Activated CD4-positive, alpha-beta memory T cell treated with anti-CD3 and anti-CD28 coated beads, Interleukin-2, amount 10 ng/mL, durations not matched to agents 7 days and 5 days (primary cell): ENCODE measurements at places on chromosomes 16 and 17. TPM values are rescaled to one million over a fixed set of nuclear protein-coding genes. Genes with fewer than 3 reads are reported as not detected.

- H3K27ac ChIP-seq = no peak overlapping the region
- DNase-seq = no peak
- no peaks in the 10 kb centered on the region for H3K27me3 ChIP-seq
Measured at GRCh38 chr17:77174928-77175661, 34.3 kb downstream of the SEC14L1 start.

- peak overlapping the region; percentile 15 for H3K4me3 ChIP-seq
- H3K27ac ChIP-seq = peak overlapping the region; percentile 72
- no peak for DNase-seq
Measured at GRCh38 chr17:40533896-40534295, 31.4 kb downstream of the CCR7 start.

- no peak overlapping the region for H3K27ac ChIP-seq
- H3K36me3 ChIP-seq = no peaks in the 10 kb centered on the region
- DNase-seq = no peak
Measured at GRCh38 chr16:7614021-7614795, 281.6 kb downstream of the RBFOX1 start.

GRCh38 chr17:3845621-3846436 lies at the start of gene NCBP3:
Gene NCBP3, minus strand, starts transcription at chr17:3846246. Its CDS starts 23 bp downstream, at chr17:3846223.
- peak; percentile 92 for DNase-seq
- H3K4me1 ChIP-seq = peaks cover 25% of the 10 kb centered on the region
- peak within 1 kb of the TSS; percentile 88 for H3K27ac ChIP-seq
- H3K27me3 ChIP-seq = peaks cover 9% of the 10 kb centered on the region
- peak within 1 kb of the TSS; percentile 95 for H3K4me3 ChIP-seq
- H3K36me3 ChIP-seq = peaks cover 32% of the 10 kb centered on the region

- H3K27ac ChIP-seq = no peak overlapping the region
- peaks cover 21% of the 10 kb centered on the region for H3K27me3 ChIP-seq
- no peak for DNase-seq
- no peak overlapping the region for H3K4me3 ChIP-seq
Measured at GRCh38 chr17:34892461-34893249, 68.6 kb downstream of the CCT6B start.

DNA sequence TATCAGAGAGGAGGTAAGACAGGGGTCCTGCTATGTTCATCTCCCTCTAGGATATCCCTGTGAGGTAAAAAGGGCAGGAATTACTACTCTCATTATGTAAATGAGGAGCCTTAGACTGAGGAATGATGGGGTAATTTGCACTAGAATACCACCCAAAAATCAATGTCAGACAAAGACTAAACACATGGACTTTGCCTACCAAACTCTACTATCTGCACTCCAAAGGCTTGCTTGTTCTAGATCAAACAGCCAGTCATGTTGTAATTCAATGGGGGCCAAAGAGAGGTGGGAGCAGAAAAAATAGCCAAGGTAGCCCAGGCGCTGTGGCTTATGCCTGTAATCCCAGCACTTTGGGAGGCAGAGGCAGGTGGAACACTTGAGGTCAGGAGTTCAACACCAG lies 120.7 kb downstream of the LYRM1 start:
- no peak for DNase-seq
- no peak overlapping the region for H3K4me3 ChIP-seq
- H3K27me3 ChIP-seq = peaks cover 10% of the 10 kb centered on the region
- peaks cover 14% of the 10 kb centered on the region for H3K4me1 ChIP-seq
- no peaks in the 10 kb centered on the region for H3K36me3 ChIP-seq

GRCh38 chr17:49755663-49756283 lies 8.2 kb downstream of the FAM117A start:
- DNase-seq = no peak
- peaks cover 72% of the 10 kb centered on the region for H3K4me1 ChIP-seq
- H3K27ac ChIP-seq = peak overlapping the region; percentile 12
- no peak overlapping the region for H3K4me3 ChIP-seq
- no peaks in the 10 kb centered on the region for H3K27me3 ChIP-seq

DNA sequence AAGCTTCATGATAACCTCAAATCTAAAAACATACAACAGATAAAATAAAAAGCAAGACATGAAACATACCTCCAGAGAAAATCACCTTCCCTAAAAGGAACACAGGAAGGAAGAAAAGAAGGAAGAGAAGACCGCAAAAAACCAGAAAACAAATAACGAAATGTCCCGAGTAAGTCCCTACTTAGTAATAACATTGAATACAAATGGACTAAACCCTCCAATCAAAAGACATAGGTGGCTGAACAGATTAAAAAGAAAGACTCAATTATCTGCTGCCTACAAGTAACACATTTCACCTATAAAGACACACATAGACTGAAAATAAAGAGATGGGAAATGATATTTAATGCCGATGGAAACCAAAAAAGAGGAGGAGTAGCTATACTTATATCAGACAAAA lies 6.2 kb downstream of the FBXO39 start:
- no peak for DNase-seq
- H3K27me3 ChIP-seq = peaks cover 49% of the 10 kb centered on the region
- no peak overlapping the region for H3K4me3 ChIP-seq
- no peak overlapping the region for H3K27ac ChIP-seq
- H3K36me3 ChIP-seq = peaks cover 3% of the 10 kb centered on the region

GRCh38 chr17:73292031-73292531 lies 19.7 kb downstream of the CDC42EP4 start:
- H3K27ac ChIP-seq = no peak overlapping the region

- peaks cover 10% of the 10 kb centered on the region for H3K36me3 ChIP-seq
- H3K4me3 ChIP-seq = no peak overlapping the region
- peaks cover 27% of the 10 kb centered on the region for H3K4me1 ChIP-seq
- DNase-seq = no peak
- H3K27me3 ChIP-seq = peaks cover 5% of the 10 kb centered on the region
Measured at GRCh38 chr17:17789828-17790636, 46.8 kb downstream of the SREBF1 start.

- peaks cover 10% of the 10 kb centered on the region for H3K36me3 ChIP-seq
- no peaks in the 10 kb centered on the region for H3K27me3 ChIP-seq
- H3K4me1 ChIP-seq = peaks cover 49% of the 10 kb centered on the region
- DNase-seq = no peak
- H3K4me3 ChIP-seq = no peak overlapping the region
Measured at GRCh38 chr16:17276010-17276530, 194.7 kb downstream of the XYLT1 start.

GRCh38 chr16:58028541-58029070 lies 3.1 kb downstream of the MMP15 start:
- peaks cover 23% of the 10 kb centered on the region for H3K27me3 ChIP-seq
- H3K4me3 ChIP-seq = no peak overlapping the region

- H3K27ac ChIP-seq = no peak overlapping the region
- H3K4me3 ChIP-seq = peak overlapping the region; percentile 75
- no peaks in the 10 kb centered on the region for H3K36me3 ChIP-seq
Measured at GRCh38 chr17:79778504-79779083, 646 bp downstream of the CBX2 start.

DNA sequence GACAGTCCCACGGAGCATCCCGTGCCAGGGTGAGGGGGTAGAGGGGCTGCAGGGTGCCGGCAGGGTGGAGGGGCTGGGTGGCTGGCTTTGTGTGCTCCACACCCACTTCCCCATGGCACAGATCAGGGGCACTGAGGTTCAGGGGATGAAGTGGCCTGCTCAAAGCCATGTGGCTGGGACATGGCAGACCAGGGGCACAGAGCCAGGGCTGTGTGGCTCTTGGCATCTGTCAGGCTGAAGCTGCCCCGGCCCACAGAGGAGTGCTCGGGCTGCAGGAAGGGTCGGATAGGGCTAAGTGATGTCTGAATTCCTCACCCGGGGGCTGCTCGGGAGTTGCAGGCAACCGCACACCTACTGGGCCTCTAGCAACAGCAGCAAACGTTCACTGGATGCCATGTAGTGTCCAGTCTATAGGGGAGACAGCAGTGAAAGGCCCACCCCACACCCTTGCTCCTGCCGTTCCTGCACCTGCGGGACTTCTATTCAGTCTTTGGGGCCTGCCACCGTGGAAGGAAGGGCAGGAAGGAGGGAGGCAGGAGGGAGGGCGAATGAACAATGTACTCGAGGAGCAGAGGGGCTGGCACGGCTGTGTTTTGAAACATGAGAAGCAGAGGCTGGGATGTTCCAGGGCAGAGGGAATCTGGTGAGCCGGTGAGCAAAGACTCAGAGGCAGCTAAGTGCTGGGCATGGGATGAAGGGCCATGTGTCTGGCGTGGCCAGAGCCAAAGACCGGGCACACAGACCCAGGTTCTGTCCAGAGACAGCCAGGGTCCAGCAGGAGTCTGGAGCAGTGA lies 15.1 kb downstream of the SLC5A10 start:
- H3K36me3 ChIP-seq = no peaks in the 10 kb centered on the region
- H3K27me3 ChIP-seq = no peaks in the 10 kb centered on the region
- H3K4me3 ChIP-seq = no peak overlapping the region
- peaks cover 7% of the 10 kb centered on the region for H3K4me1 ChIP-seq
- no peak overlapping the region for H3K27ac ChIP-seq

- peaks cover 33% of the 10 kb centered on the region for H3K4me1 ChIP-seq
- H3K27ac ChIP-seq = no peak overlapping the region
- H3K36me3 ChIP-seq = no peaks in the 10 kb centered on the region
- peaks cover 21% of the 10 kb centered on the region for H3K27me3 ChIP-seq
- DNase-seq = no peak
Measured at GRCh38 chr17:34370997-34371395, 8.0 kb upstream of the CCL1 start.

DNA sequence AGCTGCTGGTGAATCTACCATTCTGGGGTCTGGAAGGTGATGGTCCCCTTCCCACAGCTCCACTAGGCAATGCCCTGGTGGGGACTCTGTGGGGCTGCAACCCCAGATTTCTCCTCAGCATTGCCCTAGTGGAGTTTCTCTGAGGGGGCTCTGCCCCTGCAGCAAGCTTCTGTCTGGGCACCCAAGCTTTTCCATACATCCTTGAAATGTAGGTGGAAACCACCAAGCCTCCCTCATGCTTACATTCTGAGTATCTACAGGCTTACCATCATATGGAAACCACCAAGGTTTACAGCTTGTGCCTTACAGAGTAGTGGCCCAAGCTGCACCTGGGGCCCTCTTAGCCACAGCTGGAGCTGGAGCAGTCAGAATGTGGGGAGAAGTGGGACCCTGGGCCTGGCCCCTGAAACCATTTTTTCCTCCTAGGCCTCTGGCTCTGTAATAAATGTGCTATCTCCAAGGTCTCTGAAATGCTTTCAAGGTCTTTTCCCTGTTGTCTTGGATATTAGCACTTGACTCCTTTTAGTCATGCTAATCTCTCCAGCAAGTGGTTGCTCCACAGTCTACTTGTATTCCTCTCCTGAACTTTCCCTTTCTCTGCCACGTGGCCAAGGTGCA lies 19.6 kb upstream of the DLX3 start:
- H3K27ac ChIP-seq = no peak overlapping the region
- H3K36me3 ChIP-seq = no peaks in the 10 kb centered on the region
- no peak for DNase-seq
- peaks cover 21% of the 10 kb centered on the region for H3K27me3 ChIP-seq

DNA sequence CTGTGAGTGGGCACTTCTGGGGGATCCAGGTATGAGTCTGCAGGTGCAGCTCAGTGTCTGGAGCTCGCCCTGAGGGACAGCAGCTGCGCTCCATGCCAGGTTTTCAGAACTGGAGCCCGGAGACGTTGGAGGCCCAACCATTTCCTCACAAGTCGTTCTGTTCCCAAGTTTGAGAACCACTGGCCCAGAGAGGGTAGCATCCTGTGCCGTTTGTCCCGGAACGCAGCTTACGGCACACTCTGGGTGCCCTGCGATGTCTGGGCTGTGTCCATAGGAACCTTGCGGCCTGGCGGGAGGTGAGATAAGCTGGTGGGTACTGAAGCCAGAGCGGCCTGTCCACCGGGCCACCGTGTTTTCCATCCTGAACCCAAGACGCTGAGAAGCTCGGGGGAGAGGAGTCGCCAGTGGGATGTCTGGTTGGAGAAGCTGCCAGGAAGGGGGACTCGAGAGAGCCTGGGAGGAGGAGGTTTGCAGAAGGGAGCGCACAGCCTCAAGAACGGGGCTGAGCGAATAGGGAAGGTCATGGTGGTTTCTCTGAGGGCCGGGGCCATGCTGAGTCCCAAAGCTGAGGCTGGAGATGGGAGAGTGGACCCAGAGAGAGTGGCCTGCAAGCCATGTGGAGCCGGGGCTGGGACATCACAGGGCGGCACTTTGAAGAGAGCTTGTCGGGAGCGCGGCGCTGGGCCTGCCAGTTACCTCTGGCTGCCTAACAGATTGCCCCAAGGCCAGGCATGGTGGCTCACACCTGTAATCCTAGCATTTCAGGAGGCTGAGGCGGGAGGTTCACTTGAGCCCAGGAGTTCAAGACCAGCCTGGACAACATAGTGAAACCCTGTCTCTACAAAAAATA lies 211.0 kb upstream of the GSE1 start:
- H3K27ac ChIP-seq = no peak overlapping the region
- no peaks in the 10 kb centered on the region for H3K36me3 ChIP-seq
- no peaks in the 10 kb centered on the region for H3K4me1 ChIP-seq
- no peak overlapping the region for H3K4me3 ChIP-seq

GRCh38 chr16:12500771-12501170 lies 302.9 kb downstream of the CPPED1 start:
- H3K27ac ChIP-seq = no peak overlapping the region
- peak; percentile 29 for DNase-seq
- no peaks in the 10 kb centered on the region for H3K27me3 ChIP-seq
- no peak overlapping the region for H3K4me3 ChIP-seq
- H3K36me3 ChIP-seq = no peaks in the 10 kb centered on the region

- peaks cover 21% of the 10 kb centered on the region for H3K36me3 ChIP-seq
- no peaks in the 10 kb centered on the region for H3K27me3 ChIP-seq
- peak overlapping the region; percentile 82 for H3K27ac ChIP-seq
- DNase-seq = peak; percentile 41
Measured at GRCh38 chr16:27195941-27196595, 7.3 kb upstream of the KDM8 start.

The KCNJ2 gene
- total RNA-seq = not detected

The DUSP14 gene
- 16.3 TPM for total RNA-seq

The PRSS33 gene
- not detected for total RNA-seq

The SLC7A6OS gene
- total RNA-seq = 30.4 TPM

The GNG13 gene
- total RNA-seq = not detected

The CIBAR2 gene
- not detected for total RNA-seq

The ENO3 gene
- total RNA-seq = 33.0 TPM

The PDF gene
- total RNA-seq = 9.7 TPM

The SPATA32 gene
- 0.23 TPM for total RNA-seq

The CCR7 gene
- total RNA-seq = 43.3 TPM

The GPR139 gene
- total RNA-seq = not detected
